Kidney epithelial cell (primary cell): ENCODE measurements at places on chromosomes 6 and 20. TPM values are rescaled to one million over a fixed set of nuclear protein-coding genes. Genes with fewer than 3 reads are reported as not detected.

Gene RAD21L1
- not detected in 2 replicates for total RNA-seq

Gene LIN28B
- total RNA-seq = 0.07 and 0.92 TPM in 2 replicates

Gene GLP1R
- total RNA-seq = 0.17 TPM in 1 of 2 replicates, not detected in the other

DNA sequence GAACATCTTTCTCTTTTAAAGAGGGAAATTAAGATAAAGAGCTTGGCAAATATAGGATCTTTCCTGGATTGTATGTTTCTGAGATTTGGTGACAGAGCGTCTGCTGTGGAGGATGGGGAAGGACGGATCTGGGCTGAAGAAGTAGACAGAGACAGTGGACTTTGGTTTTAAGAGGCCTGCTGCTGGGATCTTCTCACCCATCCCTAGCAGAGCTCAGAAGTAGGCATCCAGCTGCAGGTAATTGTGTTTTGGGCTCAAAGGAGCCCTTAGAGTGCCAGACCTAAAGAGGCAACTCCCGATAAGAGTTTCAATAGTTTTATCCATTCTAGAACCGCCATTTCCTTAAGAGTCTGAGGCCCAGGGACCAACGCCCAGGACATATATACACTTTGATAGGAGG, 20.8 kb downstream of the LAMA2 start:
- DNase-seq = no peak

- DNase-seq = no peak
Observed at GRCh38 chr20:57932227-57932864, 222.5 kb upstream of the PMEPA1 start.

DNA sequence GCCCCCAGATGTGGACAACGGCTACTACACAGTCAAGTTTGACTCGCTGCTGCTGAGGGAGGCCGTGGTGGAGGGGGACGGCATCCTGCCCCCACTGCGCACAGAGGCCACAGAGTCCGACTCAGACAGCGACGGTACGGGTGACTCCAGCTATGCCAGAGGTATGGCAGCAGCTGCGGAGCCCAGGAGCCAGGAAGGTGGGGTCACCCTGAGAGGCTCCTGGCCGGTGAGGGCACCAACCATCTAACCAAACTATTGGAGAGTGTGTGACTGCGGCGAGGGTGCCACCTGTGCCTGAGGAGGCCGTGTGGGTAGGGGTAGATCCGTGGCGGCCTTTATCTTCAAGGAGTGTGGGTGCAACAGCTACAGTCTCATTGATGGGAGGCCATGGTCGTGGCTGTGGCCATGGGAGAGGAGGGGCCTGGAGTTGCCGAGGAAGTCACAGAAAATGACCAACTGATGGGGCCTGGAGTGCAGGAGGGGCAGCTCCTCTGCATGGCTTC, 2.8 kb upstream of the LIME1 start:
- no peak for DNase-seq

DNA sequence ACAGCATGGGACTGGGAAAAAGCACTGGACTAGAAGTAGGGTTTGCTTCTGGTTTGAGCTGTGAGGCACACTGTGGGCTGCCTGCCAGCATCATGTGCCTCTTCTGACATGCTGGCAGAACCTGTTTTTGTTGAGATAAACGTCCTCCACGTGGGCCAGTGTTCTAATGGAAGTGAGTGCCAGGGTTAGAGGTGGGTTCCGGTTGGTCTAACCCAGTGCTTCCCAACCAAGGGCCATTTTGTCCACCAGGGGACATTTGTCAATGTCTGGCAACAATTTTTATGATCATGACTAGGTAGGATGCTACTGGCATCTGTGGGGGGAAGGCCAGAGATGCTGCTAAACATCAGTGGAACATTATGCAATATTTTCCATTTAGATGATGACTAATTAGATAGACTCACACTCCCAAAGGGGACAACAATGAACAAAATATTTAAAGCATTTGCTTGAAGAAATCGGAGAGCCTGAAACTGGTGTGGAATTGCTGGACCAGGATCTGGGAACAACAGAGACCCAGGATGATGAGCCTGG, 7.8 kb upstream of the APMAP start:
- peak; percentile 29 for DNase-seq

- DNase-seq = no peak
Observed at GRCh38 chr20:10430000-10430466, 4.0 kb downstream of the MKKS start.

GRCh38 chr6:137942736-137943135, 75.7 kb downstream of the TNFAIP3 start:
- DNase-seq = no peak

DNA sequence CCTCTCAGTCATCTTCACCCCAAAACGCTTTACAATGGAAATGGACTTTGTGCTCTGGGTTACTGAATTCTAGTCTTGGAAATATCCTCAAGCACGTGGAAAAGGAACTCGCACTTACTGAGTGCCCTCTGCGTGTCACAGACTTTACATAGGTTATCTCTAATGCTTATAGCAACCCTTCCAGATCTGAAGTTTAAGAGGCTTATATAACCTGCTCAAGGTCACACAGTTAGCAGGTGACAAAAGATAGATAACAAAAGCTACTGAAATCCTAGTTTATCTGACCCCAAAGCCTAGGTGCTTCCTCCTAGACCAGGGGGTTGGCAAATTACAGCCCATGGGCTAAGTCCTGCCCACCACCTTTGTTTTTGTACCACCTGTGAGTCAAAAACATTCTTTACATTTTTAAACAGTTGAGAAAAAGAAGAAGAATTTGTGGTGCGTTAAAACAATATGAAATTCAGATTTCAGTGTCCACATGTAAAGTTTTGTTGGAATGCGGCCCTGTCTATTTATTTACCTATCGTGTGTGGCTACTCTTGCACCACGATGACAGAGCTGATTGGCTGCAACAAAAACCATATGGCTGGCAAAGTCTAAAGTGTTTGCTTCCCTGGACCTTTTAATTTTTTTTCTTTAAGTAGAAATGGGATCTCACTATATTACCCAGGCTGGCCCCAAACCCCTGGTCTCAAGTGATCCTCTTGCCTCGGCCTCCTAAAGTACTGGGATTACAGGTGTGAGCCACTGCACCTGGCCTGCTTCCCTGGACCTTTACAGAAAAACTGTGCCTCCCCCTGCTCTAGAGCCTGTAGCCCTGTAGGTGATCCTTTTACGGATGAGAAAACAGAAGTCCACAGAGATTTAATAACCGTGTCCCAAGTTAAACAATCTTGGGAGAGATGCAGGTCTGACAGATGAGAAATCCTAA, 110.2 kb upstream of the RREB1 start:
- no peak for DNase-seq

GRCh38 chr6:154197196-154197860, 158.3 kb downstream of the OPRM1 start:
- no peak for DNase-seq

DNA sequence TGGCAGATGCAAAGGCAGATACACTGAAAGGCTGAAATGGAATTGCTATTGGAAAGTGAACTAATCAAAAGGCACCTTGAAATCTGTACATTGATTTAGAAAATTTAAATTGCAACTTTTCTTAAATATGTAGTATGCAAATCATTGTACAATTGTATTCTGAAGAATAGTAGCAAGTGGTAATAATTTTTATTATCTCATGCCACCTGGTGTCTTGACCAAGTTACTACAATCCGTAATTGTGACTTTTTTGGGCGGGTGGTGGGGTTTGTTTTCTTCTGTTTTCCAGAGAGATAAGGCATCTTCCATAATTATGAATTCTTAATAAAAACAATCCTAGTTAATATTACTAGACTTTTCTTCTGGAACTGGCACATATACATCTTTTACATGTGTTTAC, 12.5 kb upstream of the BCKDHB start:
- DNase-seq = no peak

DNA sequence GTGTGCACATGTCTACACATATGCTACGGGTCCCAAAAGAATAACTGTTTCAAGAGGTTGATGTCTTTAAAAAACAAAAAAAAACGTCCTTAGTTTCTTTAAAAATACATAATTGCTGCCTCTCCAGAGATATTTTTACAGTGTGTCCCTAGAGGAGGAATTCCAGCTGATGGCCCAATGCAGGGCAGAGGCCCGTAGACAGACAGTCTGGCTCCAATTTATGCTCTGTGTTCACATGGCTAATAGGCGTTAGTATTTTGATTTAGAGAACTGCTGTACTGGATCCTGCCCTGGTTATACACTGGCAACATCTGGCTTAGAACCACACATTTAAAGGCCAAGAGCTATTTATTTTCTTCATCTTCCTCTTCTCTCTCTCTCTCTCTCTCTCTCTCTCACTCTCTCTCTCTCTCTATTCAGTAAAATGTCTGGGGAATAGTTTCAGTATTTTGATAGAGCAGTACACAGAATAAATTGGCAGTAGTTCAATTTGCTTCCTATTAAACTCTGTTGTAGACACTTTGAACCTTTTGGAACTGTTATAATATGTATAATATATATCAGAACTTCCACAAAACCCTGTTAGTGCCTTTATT, 260.6 kb downstream of the EYA4 start:
- DNase-seq = no peak

DNA sequence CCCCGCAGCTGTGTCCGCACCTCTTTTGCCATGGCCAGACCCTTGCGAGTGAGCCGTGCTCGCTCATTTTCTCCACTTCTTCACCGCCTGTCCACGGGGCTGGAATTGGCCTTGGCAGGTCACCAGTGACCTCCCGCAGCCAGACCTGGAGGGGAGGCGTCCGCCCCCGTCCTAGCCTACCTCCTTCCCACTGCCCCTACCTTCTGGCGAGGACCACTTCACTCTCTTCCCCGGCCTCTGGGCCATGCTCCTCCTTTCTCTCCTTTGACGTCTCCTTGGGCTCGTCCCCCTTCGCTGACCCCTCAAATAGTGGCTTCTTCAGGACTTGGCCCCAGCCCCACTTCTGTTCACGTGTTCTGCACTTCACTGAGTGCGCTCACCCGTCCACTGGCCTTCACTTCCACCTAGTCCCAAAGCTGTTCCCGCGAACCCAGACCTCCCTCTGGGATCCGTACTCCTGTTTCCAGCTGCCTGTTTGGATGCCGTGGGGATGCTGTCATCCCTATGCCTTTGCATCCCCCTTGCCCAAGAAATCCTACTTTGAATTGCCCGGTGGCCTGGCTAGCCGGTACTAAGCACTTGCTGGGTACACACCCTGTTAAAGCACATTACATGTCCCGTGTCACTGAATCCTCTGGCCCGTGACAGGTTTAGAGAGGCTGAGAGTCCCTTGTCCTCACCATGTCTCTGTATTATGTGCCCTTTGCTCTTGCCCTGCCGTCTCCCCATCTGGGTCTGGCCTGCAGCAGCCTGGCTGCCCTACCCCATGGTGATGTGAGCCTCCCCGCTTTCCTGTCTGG, 33.0 kb downstream of the SPATA2 start:
- DNase-seq = no peak

DNA sequence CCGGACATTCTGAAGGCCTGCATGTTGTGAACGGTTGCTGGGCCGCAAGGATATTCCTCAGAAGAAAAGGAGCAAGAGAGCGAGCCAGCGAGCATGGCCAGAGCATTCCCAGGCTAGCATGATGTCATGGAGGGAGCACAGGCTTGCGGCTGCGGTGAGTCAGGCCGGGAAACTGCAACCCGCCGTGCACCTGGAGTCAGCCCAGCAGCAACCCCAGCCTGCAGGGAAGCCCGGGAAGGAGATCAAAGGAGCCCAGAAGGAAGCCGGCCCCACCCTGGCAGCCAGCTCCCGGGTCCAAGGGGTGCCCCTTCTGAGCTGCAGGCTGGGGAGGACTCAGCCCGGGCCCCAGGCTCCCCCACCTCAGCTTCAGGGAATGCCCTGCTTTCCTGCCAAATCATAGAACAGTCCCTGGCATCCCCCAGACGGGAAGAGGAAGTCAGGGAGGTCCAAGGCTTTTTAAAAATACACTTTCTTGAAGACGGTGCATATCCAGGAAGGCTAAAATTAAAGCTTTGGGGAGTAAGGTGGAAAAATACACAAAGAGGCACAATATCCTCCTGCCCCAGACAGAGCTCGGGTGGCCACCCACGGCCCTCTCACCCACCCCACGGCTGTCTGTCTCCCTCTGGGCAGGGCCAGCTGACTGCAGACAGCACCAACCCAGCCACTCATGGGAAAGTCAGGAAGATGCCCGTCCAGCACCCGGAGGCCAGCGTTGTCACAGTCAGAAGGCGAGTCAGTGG, 53.7 kb downstream of the BMP7 start:
- DNase-seq = peak; percentile 86
